Activated CD8-positive, alpha-beta memory T cell treated with anti-CD3 and anti-CD28 coated beads, Interleukin-2, amount 10 ng/mL, durations not matched to agents 7 days and 5 days (primary cell): ENCODE measurements at places on chromosomes 5 and 9.

DNA sequence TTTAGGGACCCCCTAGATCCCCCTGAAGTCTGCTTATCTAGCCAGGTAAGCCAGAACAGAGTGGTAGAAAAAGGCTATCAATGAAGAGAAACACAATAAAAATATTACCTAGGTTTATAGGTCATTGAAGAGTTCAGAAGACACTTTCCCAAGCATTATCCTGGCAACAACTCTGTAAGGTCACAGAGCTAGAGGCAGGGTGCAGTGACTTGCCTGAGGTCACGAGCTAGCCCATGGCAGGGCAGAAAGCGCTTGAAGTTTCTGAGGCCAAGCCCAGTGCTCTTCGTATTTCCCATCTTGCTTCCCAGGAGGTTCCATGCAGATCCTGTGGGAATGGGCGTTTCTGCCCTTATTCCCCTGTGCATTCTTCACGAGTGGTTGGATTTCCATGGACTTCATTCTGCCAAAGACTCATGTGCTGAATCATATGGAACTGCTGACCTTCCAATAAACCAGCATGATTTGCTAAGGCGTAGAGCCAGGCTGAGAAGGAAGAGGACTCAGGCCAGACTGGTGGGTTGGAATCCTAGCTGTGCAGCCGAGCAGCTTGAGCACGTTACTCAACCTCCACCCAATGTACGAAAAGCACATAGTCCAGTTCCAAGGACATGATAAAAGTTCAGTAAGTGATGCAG, 22.1 kb downstream of the TRMO start:
- DNase-seq, result no peak

- no peak for DNase-seq
Measured at GRCh38 chr5:167699432-167699831, 592.0 kb upstream of the WWC1 start.

GRCh38 chr5:158611581-158611980, 488.1 kb downstream of the EBF1 start:
- no peak for DNase-seq

- DNase-seq, result no peak
Measured at GRCh38 chr9:71271602-71272001, 150.2 kb upstream of the TRPM3 start.

- no peak for DNase-seq
Measured at GRCh38 chr9:38059233-38059936, 9.6 kb downstream of the SHB start.

GRCh38 chr5:39058178-39058921, 15.8 kb downstream of the RICTOR start:
- no peak for DNase-seq

DNA sequence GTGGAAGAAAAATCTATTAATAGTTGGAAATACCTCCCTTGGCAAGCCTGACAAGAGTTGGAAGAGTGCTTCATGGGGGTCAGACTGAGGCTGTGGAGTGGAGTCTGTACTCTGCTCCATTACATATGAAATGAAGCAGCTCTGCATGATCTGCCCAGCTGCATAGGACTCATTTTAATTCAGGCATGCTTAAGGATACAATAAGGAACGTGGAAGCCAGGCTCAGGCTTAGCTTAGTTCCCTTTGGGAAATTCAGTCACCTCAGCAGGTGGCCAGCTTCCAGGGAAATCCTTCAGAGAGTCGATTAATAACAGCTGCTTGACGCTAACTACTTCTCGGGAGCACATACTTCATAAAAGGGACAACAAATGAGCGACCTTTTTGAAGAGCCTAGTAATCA, 1672.9 kb upstream of the WWC1 start:
- no peak for DNase-seq

- DNase-seq, result no peak
Measured at GRCh38 chr9:3698076-3698475, 172.3 kb upstream of the RFX3 start.
